Epithelial cell of proximal tubule (primary cell): ENCODE measurements at places on chromosomes 5 and 9. TPM values are rescaled to one million over a fixed set of nuclear protein-coding genes. Genes with fewer than 3 reads are reported as not detected.

GRCh38 chr9:4886698-4887097 lies 94.0 kb downstream of the RCL1 start:
- DNase-seq, result peak; percentile 87

DNA sequence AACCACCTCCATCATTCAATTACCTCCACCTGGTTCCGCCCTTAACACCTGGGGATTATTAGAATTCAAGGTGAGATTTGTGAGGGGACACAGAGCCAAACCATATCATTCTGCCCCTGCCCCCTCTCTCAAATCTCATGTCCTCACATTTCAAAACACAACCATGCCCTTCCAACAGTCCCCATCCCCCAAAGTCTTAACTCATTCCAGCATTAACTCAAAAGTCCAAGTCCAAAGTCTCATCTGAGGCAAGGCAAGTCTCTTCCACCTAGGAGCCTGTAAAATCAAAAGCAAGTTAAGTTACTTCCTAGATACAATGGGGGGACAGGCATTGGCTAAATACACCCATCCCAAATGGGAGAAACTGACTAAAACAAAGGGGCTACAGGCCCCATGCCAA lies 18.8 kb downstream of the PSIP1 start:
- DNase-seq, result no peak

DNA sequence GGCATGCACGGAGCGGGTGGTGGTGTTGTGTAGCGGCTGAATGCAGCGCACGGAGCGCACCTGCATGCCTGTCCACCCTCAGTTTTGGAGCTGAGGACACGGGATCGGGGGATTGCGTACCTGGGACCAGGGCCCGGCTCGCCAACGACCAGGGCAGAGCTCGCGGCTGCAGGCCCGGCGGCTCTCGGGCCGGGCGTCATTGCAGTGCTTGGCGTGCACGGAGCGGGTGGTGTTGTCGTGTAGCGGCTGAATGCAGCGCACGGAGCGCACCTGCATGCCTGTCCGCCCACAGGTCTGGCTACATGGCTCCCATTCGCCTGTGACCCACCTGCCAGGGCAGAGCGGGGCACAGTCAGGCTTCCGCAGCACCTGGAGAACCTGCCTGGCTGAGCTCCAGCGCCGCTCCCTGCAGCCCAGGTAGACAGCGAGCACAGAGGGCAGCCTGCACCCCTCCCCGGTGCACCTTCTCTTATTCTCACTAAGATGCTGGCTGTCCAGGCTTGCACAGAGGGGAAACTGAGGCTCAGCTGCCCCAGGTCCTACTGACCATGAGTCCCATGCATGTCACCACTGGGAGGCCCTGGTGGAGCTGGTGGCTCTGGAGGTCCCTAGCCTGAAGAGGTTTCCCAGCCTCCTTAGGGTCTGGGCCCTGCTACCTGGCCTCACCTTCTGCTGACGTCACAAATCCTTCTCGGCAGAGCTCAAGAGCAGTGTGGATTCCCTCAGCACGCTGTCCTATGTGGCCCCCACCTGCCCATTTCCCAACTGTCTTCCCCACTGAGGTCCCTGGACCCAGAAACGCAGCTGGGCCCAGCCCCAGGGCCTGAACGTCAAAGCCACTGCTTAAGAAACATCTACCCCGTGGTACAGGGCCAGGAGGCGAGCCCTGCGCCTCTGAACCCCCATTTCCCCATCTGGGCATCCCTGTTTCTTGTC lies 64.9 kb downstream of the ZNF354C start:
- no peak for DNase-seq

DNA sequence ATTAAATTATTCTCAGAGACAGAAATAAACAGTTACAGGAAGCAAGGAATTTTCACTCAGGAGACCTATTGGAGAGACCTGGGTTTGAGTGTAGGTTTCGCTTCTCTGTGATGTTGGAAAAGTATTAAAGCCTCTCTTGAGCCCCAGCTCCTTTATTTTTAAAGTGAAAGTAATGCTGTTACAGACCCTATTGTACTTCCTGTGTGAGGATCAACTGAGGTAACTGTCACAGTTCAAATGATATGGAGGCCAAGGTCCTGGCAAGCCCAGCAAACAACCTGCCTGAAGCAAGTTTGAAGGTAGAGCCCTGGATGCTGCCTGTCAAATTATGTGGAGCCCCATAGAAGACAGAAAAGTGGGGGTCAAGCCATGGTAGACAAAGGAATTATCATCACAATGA lies 7.9 kb upstream of the HACD4 start:
- DNase-seq, result no peak

DNA sequence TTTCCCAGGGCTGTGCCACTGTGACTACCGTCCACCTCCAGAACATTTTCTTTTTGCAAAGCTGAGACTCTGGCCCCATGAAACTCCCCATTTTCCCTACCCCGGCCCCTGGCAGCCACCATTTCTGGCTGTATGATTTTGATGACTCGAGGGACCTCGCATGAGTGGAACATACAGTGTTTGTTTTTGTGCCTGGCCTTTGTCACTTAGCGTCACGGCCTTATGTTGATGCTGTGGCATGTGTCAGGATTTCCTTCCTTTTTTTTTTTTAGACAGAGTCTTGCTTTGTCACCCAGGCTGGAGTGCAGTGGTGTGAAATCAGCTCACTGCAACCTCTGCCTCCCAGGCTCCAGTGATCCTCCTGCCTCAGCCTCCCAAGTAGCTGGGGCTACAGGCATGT lies 42.7 kb downstream of the ASS1 start:
- no peak for DNase-seq

DNA sequence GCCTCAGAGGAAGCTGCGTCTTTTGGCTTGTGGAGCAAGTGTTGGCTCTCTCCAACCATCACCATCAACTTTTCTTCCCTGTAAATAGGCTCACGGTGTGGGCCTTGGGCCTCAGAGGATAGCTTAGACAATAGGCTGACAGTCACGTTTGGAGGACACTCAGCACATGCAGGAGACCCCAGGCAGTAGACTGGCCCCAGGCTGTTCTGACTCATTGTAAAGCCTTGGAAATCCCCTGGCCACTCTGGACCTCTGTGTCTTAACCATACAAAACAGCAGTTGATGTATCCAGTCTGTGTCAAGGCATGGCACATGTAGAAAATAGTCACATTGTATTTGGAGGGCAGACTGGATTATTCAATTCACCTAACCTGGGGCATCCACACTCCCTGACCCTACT lies 18.6 kb downstream of the CD74 start:
- DNase-seq, result no peak

DNA sequence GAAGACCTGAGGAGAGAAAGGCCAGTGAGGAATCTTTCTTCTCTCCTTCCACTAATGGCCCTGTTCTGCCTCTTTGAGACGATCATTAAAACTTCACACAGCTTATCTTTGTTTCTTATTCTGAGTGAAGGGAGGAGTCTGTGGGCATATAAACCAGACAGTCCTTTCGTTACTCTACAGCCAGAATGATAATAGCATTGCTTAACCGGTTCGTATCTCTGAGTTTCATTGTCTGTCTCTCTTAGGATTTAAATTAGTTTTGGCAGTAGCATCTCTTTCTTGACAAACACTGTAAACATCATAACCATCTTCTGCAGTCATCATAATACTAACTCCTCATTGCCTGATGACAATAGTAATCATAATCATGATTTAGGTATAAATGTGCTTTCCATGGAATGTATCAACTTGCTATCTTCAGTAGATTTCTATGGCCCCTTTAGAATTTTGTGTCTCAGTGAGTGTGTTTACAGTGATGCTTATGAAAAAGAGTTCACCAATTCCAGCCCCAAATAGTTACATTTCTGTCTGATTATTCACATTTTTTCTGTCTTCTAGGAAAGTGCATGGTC lies 618.8 kb upstream of the KLF4 start:
- DNase-seq, result no peak

DNA sequence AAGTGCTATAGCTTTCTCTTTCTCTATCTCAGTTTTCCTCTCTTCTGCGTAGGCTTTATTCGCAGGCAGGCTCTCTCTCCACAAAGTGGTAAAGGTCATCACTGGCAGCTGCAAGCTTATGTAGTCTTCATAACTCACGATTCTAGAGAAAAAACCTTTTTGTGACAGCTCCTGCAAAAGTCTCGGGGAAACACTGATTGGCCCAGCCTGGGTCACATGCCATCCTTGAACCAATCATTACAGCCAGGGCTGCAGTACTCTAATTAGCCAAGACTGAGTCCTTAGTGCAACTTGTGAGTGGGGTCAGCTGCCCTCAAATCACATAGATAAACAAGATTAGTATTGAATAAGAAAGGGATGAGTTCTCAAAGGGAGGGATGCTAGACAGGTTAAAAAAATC lies 18.3 kb upstream of the FRMPD1 start:
- DNase-seq, result no peak

DNA sequence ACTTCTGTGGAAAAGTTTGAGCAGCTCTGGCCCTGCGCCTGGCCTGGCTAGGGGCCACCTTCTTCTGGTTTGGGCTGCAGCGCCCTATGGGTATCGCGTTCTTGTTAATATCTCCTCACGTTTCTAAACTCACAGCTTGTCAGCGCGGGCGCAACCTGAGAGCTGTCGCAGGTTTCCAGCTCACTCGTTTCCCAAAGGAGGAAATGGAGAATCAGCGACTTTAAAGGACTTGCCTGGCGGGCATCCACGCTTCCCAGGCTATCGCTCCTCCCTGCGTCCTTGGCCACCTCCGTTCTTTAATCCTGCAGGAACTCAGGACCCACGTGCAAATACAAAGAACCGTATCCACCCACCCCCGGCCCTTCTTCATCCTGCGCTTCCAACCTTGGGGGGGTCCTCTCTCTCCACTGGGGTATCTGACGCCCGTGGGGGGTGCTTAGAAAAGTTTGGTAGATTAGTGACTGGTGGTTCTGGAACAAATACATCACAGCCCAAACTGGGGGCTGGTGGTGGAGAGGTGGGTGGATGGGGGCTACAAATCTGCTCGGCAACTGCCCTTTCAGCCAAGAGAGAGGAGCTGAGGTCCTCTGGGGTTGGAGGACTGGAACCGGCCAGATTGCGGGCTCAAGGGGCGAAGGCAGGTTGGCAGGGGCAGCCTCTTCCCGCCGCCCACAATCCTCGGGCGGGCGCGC lies 578 bp upstream of the PSAT1 start:
- no peak for DNase-seq

GRCh38 chr9:746661-747434 lies 94.6 kb upstream of the DMRT1 start:
- no peak for DNase-seq

GRCh38 chr9:95373782-95374487 lies 56.4 kb upstream of the FANCC start:
- DNase-seq, result no peak

GRCh38 chr5:13244151-13244550 lies 700.3 kb downstream of the DNAH5 start:
- no peak for DNase-seq

DNA sequence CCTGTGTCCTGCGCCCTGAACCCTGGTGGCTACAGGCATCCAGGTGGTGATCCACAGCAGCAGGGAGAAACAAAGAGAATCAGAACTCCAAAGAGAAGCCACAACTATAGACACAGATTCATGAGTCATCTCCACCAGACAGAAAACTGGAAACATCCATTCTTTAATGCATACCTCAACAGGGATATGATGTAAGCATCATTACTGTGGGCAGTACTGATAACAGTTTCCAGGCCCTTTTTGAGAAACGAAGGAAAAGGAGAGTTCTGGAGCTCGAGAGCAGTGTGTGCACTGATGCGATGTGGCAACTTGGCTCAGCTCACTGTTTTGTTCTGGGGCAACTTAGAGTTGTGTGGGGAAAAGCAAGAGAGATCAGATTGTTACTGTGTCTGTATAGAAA lies 215.6 kb upstream of the ADAMTS16 start:
- DNase-seq, result peak; percentile 50

- no peak for DNase-seq
Measured at GRCh38 chr5:32030222-32030621, 143.9 kb downstream of the GOLPH3 start.

DNA sequence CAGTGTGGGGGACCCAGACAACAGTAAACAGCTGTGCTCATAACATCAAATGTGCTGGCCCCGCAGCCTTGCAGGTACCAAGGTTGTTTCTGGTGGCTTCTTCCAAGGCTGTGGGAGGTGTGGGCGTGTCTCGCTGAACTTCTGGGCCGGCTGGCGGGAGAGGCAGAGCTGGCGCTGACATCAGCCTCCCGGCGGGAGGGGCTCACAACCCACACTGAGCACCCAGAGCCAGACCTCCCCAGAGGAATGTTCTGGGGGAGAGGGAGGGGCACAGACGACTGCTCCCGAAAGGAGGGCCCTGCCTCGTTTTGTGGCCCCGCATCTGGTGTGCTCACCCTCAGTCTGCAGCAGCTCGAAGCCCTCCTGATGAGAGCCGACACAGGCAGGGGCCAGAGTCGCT lies 6.9 kb upstream of the SLC12A7 start:
- no peak for DNase-seq

DNA sequence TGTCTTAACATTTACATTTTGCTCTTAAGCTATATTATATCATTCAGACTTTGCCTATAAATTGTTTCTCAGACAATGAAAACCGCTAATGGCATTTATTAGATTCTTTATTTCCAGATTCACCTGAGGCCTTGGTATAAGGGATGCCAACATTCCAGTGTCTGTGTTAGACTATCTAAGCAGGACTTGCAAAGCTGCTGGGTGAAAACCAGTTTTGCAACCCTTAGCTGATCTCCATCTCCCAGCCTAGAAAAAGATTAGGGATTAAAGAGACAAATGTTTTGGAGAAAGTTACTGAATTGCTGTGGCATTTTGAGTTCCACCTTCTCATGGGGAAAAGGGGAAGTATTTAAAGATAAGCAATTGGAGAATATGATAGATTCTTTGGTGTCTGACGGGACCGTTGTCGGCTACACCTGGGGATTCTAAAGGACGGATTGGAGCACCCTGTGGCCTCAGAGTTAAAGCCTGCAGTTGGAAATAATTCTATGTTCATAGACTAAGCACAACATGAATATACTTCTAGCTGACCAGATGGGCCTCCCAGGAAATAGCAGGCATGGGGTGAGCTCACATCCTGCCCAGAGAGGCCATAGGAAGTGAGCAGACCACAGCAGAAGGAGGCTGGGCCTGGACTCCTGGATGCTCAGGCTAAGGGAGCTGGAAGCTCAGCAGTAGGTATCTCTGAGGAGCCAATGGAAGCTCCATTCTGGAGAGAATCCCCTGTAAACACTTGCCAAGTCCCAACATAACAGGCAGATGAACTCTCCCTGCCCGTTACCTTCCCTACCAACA lies 21.8 kb downstream of the ENTREP1 start:
- DNase-seq, result no peak

GRCh38 chr5:31982621-31983020 lies 191.5 kb downstream of the GOLPH3 start:
- no peak for DNase-seq

GRCh38 chr5:154309805-154310204 lies 119.3 kb downstream of the GALNT10 start:
- no peak for DNase-seq

- DNase-seq, result no peak
Measured at GRCh38 chr5:12335938-12336337, 431.7 kb upstream of the CTNND2 start.

NTNG2 gene
- total RNA-seq, result 0.07 TPM in 1 of 2 replicates, not detected in the other

PCDHB9 gene
- not detected in 2 replicates for total RNA-seq

GABRA1 gene
- not detected in 2 replicates for total RNA-seq

PTPRD gene
- 3.2 and 5.6 TPM in 2 replicates for total RNA-seq

PCDHAC1 gene
- total RNA-seq, result not detected in 2 replicates

CAPSL gene
- not detected in 2 replicates for total RNA-seq

TXNDC8 gene
- not detected in 2 replicates for total RNA-seq

GADD45G gene
- not detected in 2 replicates for total RNA-seq

CENPK gene
- total RNA-seq, result 23.6 and 31.8 TPM in 2 replicates

SERF1A gene
- 9.6 and 14.6 TPM in 2 replicates for total RNA-seq

TRIM52 gene
- total RNA-seq, result 1.6 and 3.5 TPM in 2 replicates

REXO4 gene
- 24.4 and 30.4 TPM in 2 replicates for total RNA-seq
